ENCODE measurements at places on chromosomes 5 and 9.

GRCh38 chr5:157819502-157820115 is 39.3 kb downstream of the CLINT1 start:
- DNase-seq, result no peak

DNA sequence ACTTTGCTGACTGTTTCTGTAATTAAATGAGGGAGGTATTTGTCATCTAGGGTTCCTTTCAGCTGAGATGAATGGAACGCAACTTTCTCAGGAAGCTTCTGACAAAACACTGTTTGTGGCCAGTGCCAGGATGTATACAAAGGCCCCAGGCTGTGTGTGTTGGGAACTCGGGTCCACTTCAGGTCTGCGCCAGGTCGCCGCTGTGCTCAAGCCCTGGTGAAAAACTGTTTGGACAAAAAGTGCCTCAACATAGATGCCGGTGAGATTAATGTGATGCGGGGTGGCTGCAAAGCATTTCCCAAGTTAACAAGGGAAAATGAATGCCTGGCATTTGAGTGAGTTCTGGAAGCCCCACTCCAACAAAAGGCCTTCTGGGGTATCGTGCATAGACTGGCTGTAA is 156.4 kb downstream of the GABBR2 start:
- no peak for DNase-seq

GRCh38 chr9:105444130-105444529 is 3.7 kb upstream of the FSD1L start:
- DNase-seq, result no peak

DNA sequence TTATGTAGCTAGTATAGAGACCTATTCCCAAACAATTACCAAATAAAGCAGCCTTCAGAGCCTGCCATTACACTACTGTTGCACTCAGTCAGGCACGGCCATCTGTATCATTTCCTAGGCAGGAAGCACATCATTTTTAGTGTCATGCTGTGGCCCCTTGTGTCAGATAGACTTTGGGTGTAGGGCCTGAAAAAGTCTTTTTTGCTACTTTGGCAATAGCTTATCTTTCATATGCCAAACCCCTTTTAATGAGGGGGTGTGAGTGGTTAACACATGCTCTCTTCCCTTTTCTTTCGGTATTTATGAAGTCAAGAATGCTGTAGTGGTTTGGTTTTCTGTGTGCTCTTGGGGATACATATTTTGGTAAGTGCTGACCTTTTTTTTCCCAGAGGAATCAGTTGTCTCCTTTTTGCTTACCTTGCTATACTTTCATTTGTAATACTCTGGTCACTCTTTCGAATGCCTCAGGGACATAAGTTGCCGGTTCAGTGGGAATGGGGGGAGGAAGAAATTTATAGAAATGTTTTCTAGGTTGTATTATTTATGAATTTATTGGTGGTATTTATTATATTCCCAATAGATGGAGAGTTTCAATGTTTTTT is 209.8 kb downstream of the CSNK1G3 start:
- DNase-seq, result no peak

- no peak for DNase-seq
These were observed 6.3 kb downstream of the KCNIP1 start for GRCh38 chr5:170510126-170510525.

DNA sequence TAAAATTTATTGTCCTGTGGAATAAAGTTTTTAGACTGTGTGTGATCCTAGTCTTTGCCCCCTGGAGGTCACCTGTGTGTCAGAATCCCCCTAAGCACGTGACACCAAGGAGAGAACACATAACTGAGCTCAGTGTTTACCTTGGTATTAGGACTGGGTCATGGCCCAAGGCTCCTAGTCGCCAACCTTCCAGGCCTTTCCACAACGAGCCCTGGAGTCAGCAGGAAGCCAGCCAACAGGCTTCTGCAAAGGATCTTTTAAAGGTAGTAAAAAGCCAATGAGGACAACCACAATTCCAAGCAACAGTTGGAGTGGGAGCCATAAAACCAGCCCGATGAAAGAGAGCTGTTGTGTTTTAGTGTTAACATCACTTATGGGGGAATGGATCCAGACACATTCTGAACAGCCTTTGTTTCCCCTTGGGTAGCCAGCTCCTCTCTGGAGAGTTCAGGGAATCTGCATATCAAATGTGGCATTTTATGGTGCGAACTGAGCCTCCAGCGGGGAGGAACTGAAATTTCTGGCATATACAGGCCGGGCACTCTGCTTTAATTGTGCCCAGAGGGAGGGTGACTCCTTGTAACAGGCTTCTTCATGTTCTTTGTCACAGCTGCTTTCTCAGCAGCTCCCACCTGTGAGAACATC is 239.9 kb downstream of the FSTL4 start:
- no peak for DNase-seq

DNA sequence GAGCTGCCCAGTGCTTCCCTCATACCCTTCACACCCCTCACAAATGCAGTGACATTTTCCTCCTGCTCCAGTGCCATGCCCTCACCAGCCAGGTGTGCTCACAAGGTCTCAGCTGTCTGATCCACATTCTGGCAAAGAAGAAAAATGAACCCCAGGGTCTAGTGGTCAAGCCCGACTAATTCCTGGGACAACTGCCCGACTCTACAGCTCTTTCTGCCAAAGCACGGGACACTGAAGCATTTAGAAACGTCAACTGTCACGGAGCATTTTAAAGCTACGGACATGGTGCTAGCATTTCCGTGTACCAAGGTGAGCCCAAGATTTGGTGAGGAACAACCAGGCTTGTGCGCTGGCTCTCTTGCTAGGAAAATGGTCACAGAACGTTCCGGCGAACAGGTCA is 56.8 kb upstream of the PHYKPL start:
- no peak for DNase-seq

- DNase-seq, result no peak
These were observed 87.6 kb downstream of the ADAMTS6 start for GRCh38 chr5:65394087-65394486.

DNA sequence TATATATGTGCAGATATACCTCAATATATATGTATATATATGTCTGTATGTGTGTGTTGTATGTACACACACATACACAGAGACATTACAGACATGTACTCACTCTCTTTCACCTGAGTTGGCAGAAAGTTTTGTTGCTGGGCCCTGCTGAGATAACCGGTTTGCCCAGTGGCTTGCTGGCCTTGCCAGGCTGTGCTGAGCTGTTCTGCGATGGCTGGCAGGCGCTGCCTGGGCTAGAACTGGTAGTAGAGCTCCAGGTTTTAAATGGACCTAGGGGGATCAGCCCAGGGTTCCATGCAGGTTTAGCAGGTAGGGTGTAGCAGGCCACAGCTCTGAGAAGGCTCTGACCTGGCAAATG is 394.3 kb downstream of the GADD45G start:
- no peak for DNase-seq

- no peak for DNase-seq
These were observed 631.2 kb upstream of the CCNG1 start for GRCh38 chr5:162806195-162806594.

DNA sequence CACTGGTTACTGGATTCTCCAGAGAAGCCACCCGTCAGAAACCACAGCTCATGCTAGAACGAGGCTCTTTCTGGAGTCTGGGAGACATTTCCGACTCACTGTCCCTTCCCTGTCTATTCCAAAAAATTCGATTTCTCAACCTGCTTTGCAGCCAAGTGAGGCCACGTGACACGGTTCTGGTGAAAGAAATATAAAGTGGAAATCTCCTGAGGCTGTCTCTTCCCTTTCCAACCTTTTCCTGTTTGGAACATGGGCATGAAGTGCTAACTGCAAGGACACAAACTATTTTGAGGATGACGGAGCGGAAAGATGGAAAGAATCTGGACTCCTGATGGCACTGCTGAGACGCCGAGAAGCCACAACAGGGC is 6.1 kb upstream of the PTGS1 start:
- DNase-seq, result no peak

- DNase-seq, result no peak
These were observed 85.9 kb upstream of the TRIO start for GRCh38 chr5:14057289-14057688.

- DNase-seq, result no peak
These were observed 8.5 kb upstream of the CCDC187 start for GRCh38 chr9:136312436-136312835.

GRCh38 chr9:89519366-89519805 is 21.5 kb upstream of the SEMA4D start:
- no peak for DNase-seq

DNA sequence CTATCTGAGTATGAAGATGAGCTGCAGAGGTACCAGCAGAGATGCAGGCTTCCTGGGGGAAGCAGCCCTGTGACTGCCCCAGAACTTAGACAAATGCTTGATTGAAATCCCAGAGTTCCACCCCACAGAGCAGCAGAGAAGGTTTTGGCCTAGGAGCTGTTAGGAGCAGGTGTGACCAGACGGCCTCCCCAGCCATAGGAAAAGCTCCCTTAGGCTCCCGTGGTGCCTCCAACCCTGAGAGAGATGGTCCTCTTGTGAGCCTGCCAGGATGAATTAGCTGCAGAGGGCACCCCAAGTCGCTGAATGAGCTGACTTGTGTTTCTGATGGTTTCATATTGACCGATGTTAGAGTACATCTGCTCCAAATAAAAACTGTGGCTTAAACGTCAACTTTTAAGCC is 22.1 kb downstream of the NTRK2 start:
- no peak for DNase-seq

All from stimulated activated CD8-positive, alpha-beta memory T cell treated with anti-CD3 and anti-CD28 coated beads, Interleukin-4, amount 100 ng/mL, for 1 hour (primary cell).